Naive thymus-derived CD4-positive, alpha-beta T cell (primary cell): ENCODE measurements at places on chromosomes 6 and 20.

DNA sequence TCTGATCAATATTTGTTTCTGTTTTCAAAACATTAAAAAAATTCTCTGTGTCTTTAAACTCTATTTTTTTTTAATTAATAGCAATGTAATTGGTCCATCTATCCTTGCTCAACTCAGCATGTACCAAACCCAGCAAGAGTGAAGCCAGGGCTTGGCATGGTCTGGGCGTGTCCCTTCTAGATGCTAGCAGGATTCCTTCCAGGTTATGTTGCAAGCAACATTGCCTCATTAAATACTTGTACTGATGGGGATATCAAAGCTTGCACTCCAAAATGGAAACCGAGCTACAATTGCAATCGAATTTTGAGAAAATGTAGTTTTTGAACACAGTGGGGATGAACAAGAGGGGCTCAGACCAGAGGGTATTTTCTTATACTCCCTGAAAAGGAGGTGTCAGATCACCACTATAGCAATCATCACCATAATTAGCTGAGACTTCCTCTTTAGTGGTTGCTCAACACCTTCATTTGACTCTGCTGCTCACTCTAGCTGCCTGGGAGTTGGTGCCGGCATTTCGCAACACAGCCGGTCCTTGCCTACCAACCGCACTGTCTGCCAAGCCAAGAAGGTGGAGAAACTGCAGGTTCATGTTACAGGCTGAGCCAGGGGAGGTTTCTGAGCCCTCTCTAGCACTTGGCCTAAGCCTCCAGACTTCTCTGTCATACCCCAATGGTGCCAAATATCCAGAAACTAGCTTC, 67.8 kb upstream of the RALGAPA2 start:
- no peak for DNase-seq

- DNase-seq, result no peak
These were observed 48.0 kb upstream of the NOP56 start for GRCh38 chr20:2604506-2604835.

DNA sequence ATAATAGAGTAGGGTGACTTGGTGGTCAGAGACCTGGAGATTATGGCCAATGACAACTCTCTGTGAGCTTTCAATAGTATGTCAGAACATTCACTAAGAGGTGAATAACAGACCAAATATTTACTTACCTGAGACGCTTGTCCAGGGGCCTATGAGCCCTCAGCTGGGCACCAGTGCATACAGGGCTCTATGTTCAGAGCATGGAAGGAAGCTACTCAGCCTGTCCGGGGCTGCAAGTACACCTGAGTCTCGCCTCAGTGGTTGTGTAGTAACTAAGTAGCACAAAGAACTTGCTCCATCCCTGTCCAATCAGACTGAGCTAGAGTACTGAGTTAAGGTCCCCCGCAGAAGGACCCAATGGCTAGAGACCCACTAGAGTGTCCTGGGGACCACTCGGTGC, 11.6 kb upstream of the SCGN start:
- no peak for DNase-seq

DNA sequence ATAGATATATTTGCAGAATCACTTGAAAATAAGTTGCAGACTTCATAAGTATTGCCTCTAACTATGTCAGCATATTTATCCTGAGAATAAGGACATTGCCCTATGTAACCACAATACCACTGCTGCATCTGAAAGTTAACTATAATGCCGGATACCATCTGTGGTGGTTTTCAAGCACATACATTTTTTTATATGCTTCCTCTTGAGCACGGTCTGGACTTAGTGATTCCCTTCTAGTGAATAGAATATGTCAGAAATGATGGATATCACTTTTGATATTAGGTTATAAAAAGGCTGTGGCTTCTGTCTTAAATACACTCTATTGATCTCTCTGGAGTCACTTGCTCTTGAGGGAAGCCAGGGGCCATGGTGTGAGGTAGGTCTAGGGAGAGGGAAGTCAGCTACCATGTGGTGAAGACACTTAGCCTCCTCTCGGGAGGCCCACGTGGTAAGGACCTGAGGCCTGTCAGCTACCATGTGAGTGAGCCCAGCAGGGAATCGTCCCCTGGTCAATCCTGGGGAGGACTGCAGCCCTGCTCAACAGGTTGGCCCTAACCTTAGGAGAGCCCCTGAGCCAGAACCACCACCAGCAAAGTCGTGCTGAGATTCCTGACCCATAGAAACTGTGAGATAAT, 57.5 kb downstream of the CCDC170 start:
- no peak for DNase-seq

- no peak for DNase-seq
These were observed 328.5 kb downstream of the EPM2A start for GRCh38 chr6:145406783-145407182.

DNA sequence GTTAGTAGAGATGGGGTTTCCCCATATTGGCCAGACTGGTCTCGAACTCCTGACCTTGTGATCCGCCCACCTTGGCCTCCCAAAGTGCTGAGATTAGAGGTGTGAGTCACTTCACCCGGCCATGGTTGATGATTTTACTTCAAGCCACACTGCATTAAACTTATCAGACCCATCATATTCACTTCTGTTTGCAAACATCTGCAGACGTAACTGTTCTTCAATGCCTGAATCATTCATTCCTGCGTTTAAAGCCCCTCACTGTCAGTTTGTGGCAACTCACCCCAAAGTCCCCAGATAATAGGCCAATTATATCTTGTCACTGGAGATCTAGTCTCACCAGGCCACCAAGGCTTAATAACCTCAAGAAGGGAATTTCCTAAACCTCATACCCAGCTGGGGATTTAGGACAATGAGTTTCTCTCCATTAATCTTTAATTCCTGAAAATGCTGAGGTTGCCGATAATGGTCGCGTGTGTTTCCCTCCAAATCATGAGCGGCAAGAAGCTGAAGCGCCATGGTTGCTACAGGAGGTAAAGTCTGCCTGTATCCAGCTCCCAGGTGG, 229.6 kb downstream of the LY86 start:
- no peak for DNase-seq

GRCh38 chr6:137224799-137225198, 5.6 kb upstream of the IFNGR1 start:
- no peak for DNase-seq

GRCh38 chr20:5657190-5657875, 92.9 kb upstream of the SHLD1 start:
- no peak for DNase-seq

DNA sequence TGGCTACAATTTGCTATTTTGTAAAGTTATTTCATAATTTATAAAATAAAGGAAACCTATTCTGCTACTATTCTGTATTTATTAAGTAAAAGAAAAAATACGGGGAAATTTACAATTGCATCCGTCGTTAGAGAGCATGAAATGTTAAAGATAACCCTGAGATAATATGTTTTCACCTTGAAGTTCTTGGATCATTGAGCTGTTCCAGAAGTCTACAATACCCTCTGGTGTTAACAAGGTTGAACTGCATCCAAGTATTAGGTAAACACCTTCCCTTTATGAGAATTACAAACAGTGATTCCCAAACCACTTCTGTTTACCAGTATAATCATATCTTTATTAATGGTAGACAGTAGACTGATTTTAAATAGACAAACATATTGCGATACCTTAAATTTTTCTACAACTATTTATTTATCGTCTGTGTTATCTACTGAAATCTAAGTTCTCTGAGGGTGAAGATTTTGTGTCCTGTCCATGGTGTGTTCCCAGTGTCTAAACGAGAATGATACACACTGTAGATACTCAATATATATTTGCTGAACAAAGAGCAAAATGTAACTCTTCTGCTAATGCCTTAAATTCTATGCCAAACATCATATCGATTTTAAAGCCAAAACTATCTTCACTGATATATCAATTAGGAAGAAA, 28.2 kb downstream of the TBC1D32 start:
- DNase-seq, result no peak

DNA sequence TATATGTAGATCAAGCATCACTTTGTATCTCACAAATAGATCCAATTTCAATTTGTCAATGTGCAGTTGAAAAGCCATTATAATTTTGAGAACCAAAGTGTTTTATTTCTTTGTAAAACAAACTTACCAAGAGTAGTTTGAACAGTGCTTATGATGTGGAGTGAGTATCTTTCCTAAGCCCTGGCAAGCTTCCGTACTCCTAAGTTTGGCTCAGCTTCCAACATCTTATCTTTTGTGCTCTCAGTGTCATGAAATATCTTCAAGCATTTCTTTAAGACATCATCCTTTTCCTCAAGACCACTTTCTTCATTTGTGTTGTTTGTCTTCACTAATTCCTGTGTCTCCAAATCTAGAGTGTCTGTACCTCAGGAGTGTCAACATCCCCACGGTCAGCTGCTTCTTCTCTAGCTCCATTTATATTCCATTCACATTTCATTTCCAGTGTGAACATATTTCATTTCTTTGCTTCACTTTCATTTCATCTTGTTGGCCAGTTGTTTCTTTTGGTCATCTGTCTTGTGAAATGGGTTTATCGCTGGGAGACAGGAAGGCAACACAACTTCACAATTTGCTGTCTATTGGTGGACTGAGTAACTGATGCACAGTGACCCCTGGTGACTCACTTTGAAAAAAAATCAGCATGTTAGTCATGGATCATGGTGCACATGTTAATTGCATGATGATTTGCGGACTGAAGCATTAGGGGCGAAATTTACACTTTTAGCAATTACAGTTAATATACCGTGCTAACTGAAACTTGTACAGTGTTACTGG, 36.9 kb downstream of the SLC24A3 start:
- no peak for DNase-seq

DNA sequence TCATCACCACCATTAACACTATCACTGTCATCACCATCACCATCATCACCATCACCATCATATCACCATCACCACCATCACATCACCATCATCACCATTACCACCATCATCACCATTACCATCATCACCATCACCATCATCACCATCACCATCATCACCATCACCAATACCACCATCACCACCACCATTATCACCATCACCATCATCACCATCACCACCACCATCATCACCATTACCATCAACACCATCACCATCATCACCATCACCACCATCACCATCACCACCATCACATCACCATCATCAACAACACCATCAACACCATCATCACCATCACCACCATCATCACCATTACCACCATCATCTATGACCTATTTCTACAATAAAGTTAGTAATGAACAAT, 86.1 kb upstream of the PDE10A start:
- no peak for DNase-seq

DNA sequence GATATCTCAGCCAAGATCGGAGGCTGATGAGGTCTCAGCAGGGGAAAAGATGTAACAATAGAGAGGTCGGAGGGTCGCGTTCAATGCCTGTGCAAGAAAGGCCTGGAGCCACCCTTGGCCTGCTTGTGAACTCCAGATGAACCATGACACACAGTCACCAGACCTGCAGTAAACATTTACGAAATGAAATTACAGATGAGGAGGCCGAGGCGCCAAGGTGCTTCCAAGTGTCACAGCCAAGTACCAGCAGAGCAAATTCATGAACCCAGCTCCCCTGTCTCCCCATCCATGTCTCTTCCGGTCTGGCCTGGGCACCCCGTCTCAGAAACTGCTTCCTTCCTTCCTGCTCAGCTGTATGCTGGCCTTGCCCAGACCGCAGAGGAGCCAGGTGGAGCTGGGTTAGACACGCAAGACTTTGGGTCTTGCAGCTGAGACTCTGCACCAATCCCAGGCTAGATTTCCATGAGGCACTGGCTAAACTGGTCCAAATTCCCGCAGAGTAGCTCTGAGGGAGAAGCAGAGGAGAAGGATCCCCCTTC, 48.1 kb downstream of the CHMP4B start:
- DNase-seq, result peak; percentile 36

- no peak for DNase-seq
These were observed 101.6 kb upstream of the TMEM30A start for GRCh38 chr6:75386050-75386770.

GRCh38 chr6:109498052-109498451, 15.0 kb upstream of the ZBTB24 start:
- DNase-seq, result no peak

GRCh38 chr6:114288701-114289495, 53.9 kb downstream of the HS3ST5 start:
- DNase-seq, result no peak

- no peak for DNase-seq
These were observed 3.0 kb downstream of the GABRR1 start for GRCh38 chr6:89214197-89214596.

GRCh38 chr6:56448046-56448445, 194.6 kb downstream of the DST start:
- DNase-seq, result no peak

- DNase-seq, result no peak
These were observed 14.7 kb upstream of the SIM1 start for GRCh38 chr6:100479179-100480035.

DNA sequence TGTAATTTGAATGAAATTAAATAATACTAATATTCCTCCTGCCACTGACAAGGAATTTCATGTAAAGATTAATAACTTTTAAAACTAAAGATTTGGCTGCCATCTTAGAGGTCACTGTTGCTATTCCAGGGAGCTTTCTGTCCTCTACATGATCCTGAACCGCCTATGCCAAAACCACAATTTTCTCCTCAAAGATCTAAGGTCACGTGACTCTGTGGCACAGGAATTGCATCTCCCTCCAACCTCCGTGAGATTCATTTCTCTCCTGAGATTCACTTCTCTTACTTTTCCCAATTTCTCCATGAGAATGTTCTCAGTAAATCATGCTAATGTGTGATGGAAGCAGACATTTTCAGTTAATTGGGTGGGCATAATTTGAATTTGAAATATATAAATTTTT, 379.6 kb upstream of the TSHZ2 start:
- DNase-seq, result no peak

GRCh38 chr20:63082308-63082938, 75.7 kb upstream of the BHLHE23 start:
- peak; percentile 24 for DNase-seq

DNA sequence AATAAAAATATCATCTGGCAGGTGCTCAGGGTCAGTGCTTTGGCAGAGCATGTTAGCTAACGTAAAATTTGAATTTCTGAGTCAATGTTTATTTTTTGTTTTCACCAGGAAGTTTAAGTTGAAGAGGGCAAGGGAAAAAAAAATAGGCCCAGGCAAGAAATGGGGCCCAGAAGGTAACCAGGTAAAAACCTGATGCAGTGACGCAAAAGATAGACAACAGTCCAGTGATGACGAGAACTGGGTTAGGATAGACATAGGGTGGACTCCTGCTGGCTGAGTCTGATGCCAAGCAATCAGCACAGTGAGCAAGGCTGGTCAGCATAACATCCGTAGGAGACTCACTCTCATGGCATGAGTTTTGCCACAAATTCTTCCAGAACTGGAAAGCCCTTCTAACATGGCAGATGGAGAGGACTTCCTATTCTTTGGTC, 42.2 kb downstream of the ZHX3 start:
- no peak for DNase-seq

DNA sequence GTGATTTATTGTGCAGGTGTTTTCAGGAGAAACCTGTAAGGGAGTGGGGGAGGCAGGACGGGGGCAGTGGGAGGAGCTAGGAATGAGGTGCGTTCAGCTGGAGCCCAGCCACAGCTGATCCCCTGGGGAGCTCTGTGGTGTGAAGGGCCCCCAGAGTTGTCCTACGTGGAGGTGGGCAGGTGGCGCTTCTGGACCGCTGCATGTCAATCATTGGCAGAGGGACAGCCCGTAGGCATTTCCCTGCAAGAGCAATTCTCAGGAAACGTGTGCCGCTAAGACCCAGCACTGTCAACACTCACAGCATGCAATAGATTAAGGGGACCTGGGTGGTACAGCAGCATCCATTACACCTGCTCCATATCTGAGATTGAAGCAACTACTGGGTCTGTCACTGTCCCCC, 88.0 kb downstream of the PRND start:
- DNase-seq, result no peak

- DNase-seq, result no peak
These were observed 13.9 kb upstream of the BCLAF1 start for GRCh38 chr6:136303516-136303915.

GRCh38 chr20:20710443-20711315, 1.8 kb downstream of the RALGAPA2 start:
- DNase-seq, result peak; percentile 25
